ENCODE measurements at places on chromosomes 3 and 15.

DNA sequence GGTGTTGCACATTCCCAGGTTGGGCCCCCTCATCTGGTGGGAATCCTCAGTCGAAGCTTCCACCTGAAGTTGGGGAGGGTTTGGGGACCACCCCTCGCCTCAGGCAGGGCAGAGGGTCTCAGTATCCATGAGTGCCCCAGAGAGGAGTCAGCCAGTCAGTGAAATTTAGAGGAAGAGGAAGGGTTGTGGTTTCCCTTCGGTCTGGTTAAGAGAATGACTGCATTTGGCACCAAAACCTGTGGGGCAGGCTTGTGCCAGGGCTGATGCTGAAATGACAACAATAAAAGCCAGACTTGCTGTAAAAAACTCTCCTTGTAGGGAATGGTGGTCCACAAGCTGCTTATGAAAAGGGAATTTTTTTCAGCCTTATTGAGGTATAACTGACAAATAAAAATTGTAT, 22.6 kb downstream of the LMCD1 start:
- DNase-seq: no peak

GRCh38 chr3:66722675-66723074, 221.9 kb upstream of the LRIG1 start:
- peak; percentile 79 for DNase-seq

DNA sequence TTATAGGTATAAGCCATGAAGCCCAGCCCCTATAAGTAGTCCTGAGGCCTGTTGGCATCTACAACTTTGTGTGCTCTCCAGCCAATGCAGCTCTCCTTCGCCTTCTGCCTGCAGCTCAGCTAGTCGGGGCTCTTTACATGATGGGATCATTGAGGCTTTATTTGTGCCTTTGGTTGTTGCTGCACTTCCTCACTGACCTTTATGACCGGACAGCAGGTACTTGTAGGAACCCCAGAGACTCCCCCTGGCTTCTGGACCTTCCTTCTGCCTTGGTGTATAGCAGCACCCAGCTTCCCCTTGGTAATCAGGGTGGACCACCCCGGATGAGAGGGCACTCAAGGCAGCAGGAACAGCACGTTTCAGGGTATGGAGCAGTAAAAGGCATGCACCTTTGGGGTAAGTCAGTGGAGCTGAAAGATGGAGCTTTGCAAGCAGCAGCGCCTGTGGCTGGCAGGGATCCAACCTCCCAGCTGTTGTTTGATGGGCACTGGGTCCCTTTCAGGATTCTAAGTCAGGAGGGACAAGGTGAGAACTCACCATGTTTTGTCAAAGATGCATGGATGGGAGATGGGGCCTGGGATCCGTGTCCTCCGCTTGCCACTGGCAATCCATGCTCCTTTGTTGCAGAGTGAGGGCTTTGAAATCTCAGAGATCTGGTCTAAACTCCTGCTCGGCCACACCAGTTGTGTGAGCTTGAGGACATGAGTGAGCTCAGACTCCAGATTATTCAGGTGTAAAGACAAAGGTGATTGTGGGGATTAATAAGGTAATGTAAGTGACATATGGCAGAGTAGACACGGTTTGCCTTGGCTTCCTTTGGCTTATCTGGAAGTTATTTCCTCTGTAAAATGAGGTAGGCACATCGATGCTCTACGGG, 65.1 kb upstream of the KLF13 start:
- DNase-seq: no peak

- no peak for DNase-seq
Measured at GRCh38 chr15:65942436-65942835, 73.1 kb downstream of the RAB11A start.

- DNase-seq: peak; percentile 15
Measured at GRCh38 chr3:51024765-51025632, 350.3 kb downstream of the DOCK3 start.

GRCh38 chr3:133804896-133805295, 719 bp upstream of the SRPRB start:
- DNase-seq: no peak

DNA sequence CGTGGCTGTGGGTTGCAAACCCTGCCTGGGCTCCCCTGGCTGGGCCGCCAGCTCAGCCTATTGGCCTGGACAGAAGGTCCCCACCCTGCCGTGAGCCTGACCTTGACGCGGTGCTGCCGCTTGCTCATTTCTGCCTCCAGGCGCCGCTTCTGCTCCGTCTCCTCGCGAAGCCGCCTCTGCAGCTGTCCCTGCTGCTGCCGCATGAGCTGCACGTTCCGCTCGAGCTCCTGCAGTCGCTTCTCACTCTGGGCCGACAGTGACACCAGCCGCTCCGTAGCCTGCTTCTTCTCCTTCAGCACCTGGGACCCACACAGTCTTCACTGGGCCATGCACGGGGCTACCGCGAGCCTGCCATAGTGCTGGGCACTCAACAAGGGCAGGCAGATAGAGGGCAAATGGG, 21.7 kb downstream of the KIF7 start:
- no peak for DNase-seq

- DNase-seq: peak; percentile 52
Measured at GRCh38 chr3:42652251-42652610, 1.3 kb upstream of the ZBTB47 start.

GRCh38 chr15:80180468-80180867, 27.7 kb downstream of the FAH start:
- DNase-seq: no peak

GRCh38 chr3:52483577-52484381, 11.4 kb upstream of the STAB1 start:
- DNase-seq: no peak

Measured in kidney tubule cell (primary cell).